ENCODE measurements at places on chromosomes 16 and 17.

- DNase-seq: no peak
- no peaks in the 10 kb centered on the region for H3K36me3 ChIP-seq
- no peak overlapping the region for H3K27ac ChIP-seq
- H3K4me3 ChIP-seq: no peak overlapping the region
- H3K4me1 ChIP-seq: no peaks in the 10 kb centered on the region
Measured at GRCh38 chr16:47971225-47971624, 184.6 kb downstream of the ABCC12 start.

DNA sequence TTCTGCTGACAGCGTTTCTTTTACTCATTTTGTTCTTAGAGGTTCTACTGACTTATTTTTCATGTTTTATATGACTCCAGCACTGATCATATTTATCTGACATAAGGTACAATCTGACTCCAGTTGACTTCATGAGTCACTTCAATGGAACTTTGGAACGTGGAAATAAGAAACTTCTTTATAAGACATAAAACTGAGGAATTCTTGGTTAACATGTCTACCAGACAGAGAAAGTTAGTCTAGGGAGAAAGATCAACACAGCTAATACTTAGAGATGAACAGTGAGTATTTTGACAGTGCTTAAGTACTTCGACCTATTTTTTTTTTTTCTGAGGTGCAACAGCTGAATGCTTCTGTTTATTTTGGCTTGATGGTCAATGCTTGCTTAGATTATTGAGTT, 679.5 kb downstream of the KCNJ2 start:
- H3K4me3 ChIP-seq: no peak overlapping the region
- no peak overlapping the region for H3K27ac ChIP-seq
- H3K27me3 ChIP-seq: no peaks in the 10 kb centered on the region
- no peak for DNase-seq

- H3K4me3 ChIP-seq: peak overlapping the region; percentile 52
- H3K27ac ChIP-seq: peak overlapping the region; percentile 17
- H3K4me1 ChIP-seq: peaks cover 9% of the 10 kb centered on the region
- peak; percentile 30 for DNase-seq
- H3K36me3 ChIP-seq: peaks cover 1% of the 10 kb centered on the region
- no peaks in the 10 kb centered on the region for H3K27me3 ChIP-seq
Measured at GRCh38 chr16:1614456-1615102, 2.4 kb downstream of the CRAMP1 start.

DNA sequence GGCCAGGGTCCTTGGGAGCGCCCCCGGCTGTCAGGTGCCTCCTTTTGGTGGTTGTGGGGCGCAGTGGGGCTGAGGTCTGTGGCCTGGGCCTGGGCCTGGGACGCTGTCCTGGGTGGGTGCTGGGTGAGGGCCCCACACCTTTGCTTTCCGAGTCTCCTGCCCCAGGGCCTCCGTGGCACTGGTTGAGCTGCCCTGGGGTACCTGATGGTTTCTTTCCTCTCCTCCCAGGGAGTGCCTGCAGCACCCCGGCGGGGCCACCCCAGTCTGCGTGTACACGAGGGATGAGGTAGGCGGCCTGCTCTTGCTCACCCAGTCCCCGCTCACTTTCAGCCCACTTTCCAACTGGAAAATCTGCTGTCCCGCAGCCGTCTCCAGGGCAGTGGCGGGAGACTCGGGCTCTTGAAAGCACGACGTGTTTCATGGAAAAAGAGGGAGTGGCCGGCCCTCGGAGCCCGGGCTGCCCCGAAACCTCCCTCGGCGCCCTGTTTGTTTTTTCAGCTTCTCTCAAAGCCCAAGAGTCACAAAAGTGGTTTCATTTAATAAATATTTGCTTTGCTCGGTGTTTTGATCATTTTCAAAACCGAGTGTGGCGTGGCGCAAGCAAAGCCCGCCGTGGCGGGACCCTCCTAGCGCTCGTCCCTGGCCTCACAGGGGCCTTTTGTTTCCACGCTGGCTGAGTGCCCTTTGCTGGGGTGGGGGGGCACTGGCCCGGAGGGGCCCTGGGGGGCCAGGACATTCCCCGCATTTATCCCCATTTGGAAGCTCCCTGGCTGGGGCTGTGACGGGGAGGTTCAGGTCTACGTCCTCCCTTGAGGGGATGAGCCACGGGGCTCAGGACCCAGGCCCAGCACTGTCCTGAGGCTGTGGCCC, 17.4 kb downstream of the ASPSCR1 start:
- H3K27me3 ChIP-seq: no peaks in the 10 kb centered on the region
- H3K27ac ChIP-seq: no peak overlapping the region

DNA sequence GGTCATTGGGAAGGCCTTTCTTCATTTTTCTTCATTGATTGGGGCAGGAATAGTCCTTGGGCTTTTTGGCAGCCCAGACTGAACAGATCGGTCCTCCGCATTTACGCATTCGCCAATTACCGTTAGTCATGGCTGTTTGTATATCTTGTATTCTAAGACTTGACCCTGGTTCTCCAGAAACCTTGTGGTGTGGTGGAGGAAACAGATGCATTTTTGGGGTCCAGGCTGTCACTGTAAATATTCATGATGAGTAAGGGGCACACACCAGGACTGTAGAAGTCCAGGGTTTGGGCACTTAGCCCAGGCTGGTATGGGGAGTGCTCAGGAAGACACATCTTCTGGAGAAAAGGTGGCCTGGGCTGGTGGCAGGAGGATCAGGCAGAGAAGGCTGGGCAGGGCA, 371.6 kb downstream of the CPPED1 start:
- H3K27ac ChIP-seq: no peak overlapping the region
- no peaks in the 10 kb centered on the region for H3K27me3 ChIP-seq
- no peaks in the 10 kb centered on the region for H3K36me3 ChIP-seq
- DNase-seq: no peak
- no peaks in the 10 kb centered on the region for H3K4me1 ChIP-seq

DNA sequence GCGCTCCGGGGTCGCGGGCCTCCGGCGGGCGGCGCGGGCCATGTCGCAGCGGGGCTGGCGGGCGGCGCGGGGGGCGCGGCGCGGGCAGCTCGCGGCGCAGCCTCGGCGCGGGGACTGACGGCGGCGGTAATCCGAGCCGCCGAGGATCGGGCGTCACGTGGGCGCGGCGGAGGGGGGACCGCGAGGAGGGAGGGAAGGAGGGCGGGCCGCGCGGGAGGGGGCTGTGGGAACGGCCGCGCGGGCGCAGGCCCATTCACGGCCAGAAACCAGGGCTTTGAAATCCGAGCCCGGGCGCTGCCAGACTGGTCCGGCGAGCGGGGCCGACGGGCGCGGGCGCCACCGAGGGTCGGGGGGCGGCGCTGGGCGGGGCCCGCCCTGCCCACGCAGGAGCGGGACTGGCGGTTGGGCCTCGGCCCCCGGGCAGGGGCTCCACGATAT, at the start of gene MTSS2:
Gene MTSS2 (minus strand): TSS at position 116 of the 438 bp plus-strand sequence. CDS start 262 bp downstream, outside the sequence.
- H3K27me3 ChIP-seq: no peaks in the 10 kb centered on the region
- peak; percentile 80 for DNase-seq
- peak within 1 kb of the TSS; percentile 69 for H3K27ac ChIP-seq

DNA sequence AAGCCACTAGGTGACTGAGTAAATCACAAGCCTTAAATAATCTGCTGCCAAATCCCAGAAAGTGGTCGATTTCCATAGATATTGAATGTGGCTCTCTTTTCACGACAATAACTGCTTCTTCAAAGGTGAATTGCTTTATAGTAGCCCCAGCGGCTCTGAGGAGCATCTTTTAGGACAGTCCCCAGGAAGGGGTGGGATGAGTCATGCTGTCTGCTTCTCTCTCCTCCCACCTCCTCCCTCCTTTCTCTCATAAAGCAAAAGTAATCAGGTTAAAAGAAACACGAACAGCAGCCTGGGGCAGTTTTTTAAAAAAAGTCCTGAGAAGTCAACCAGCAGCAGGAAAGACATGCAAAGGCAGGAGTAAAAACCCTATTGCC, 1.8 kb downstream of the KIAA0513 start:
- DNase-seq: peak; percentile 29
- H3K27me3 ChIP-seq: peaks cover 1% of the 10 kb centered on the region
- H3K4me1 ChIP-seq: peaks cover 28% of the 10 kb centered on the region
- H3K4me3 ChIP-seq: no peak overlapping the region
- H3K27ac ChIP-seq: no peak overlapping the region

DNA sequence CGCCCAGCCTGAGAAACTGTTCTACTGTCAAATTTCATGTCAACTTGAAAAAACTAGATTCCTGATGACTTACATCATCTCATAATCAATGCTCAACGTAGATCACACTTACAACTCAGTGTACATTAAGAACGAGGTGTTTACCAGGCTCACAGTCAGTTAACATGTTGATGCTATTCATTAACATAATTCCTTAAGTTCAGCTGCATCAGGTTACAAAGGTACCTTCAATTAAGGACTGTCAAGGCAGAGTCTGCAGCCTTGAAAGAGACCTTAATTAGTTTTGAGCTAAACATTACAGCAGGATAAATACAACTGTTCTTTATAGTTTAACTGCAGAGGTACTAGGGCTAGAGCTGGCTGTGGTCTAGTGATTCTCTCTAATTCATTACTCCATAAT, 1.9 kb downstream of the GNA13 start:
- H3K4me3 ChIP-seq: peak overlapping the region; percentile 99
- H3K27ac ChIP-seq: no peak overlapping the region
- DNase-seq: no peak
- H3K36me3 ChIP-seq: no peaks in the 10 kb centered on the region

DNA sequence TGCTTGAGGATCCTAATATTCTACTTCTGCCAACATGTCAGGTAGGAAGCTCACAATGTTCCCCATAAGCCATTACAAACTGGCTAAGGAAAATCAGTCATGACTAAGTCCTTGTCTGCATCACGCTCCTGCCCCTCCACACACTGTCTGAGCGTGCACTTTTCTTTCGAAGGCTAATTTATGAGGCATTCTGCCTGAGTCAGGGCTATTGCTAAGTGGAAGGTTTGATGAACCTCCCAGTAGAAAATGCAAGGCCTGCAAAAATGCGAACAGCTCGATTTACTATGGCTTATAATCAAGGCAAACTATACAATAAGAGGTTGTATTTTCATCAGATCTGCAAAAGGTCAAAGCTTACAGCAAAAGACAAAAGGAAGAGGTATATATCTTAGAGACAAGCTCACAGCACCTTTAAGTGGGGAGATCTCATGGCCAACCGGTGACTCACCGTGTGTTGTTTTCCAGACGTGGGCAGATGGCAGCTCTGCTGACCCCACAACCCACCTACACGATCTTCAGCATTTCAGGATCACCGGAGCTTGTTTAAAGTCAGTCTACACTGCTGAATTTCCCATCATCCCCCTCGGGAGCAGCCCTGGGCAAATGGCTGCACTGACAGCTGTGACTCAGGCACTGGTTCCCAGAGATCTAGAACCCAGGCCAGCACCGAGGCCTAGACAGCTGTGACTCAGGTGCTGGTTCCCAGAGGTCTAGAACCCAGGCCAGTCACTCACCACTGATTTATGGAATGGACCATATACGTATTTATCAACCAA, 26.1 kb downstream of the MEAK7 start:
- H3K36me3 ChIP-seq: peaks cover 2% of the 10 kb centered on the region
- DNase-seq: no peak

Measured in Caco-2 (cell line).